ENCODE measurements at places on chromosomes 2 and 18.

DNA sequence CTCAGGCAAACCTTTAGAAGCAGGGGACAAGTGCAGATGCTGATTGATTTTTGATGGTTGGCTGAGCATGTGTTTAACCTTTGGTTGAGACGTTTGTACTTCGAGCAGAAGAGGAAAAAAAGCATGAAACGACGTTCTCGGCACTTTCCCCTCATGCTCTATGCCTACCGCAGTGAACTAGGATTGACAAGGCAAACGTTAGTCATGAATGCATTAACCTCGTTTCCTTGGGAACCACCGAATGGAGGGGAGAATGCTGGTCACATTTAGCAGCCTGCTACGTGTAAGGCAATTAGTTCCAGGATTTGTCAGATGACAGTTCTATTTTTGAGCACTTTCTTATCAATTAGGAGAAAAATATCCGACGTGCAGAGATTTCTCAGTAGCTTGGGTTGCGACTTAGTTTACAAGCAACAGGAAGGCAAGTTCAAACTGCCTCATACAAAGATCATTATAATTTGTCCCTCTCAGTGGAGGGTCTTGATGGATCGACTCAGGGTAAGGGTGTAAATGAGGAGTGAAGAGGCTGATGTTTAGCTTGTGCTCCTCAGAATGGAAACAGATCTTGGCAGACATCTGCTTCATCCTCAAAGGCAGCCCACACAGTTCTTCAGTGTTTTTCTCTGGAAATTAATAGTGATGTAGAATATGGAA is 47.4 kb upstream of the GPR45 start:
- DNase-seq, result no peak

DNA sequence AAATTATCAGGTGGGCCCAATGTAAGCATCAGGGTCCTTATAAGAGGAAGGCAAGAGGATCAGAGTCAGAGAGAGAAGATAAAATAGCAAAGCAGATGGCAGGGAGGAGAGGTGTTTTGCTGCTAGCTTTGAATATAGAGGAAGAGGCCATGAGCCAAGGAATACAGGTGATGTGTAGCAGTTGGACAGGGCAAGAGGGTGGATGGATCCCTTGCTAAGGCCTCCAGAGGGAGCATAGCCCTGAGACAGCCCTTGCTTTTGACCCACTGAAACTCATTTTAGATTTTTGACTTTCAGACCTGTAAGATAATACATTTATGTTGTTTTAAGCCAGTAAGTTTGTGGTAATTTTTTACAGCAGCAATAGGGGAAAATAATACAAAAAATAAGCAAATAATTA is 116.6 kb upstream of the PARD3B start:
- no peak for DNase-seq

- no peak for DNase-seq
Measured at GRCh38 chr2:11764359-11764758, 17.9 kb downstream of the LPIN1 start.

DNA sequence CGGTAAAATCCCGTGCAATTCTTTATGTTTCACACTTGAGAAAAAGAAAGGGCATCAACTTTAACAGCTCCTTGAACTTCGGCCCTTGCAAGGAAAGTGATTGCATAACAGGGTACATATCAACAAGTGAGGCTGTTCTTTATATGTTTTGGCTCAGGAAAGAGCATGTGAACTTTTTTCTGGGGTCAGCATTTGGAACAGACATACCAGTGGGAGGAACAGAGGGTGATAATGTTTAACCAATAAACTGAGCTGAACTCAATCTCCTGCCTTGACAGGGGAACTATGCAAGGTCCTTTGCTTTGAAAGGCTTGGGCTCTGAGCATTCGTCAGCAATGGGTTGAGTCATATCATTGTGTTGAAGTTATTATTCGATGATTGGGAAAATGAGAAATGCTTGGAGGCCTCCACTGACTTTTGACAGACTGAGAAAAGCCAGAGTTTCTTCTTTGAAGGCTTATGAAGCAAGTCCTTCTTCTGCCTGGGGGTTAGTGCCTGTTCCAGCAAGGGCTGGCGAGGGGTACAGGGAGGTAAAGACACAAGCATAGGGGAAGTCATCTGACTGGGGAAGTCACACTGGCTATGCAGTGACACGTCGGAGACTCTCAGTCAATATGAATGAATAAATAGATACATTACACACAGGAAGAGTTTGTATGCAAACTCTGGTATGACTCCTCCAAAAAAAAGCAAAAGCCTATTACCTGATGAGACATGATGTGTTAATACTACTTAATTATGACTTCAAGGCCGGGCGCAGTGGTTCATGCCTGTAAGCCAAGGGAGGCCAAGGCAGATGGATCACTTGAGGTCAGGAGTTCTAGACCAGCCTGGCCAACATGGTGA is 57.2 kb downstream of the CYB5A start:
- DNase-seq, result no peak

GRCh38 chr2:236343400-236344161 is 79.4 kb upstream of the ASB18 start:
- peak; percentile 41 for DNase-seq

GRCh38 chr18:47387864-47388263 is 136.4 kb upstream of the SKOR2 start:
- no peak for DNase-seq

GRCh38 chr18:48947560-48947959 is 3.2 kb downstream of the SMAD7 start:
- peak; percentile 68 for DNase-seq

- peak; percentile 41 for DNase-seq
Measured at GRCh38 chr2:189014449-189015138, 40.4 kb downstream of the COL3A1 start.

DNA sequence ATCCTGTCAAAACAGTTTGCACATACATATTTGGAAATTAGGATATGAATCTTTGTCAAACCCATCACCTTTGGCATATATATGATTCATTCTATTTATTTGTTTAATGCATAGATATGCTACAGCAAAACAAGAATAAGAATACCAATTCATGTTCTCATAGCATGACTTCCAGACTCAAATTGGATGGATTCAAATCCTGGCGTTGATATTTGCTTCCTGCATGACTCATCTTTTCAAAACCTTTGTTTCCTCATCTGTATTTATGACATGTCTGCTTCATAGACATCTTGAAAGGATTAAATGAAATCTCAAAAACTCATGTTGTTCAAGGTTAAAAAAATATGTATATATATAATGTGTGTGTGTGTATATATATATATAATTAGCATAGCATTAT is 261.3 kb downstream of the MBD5 start:
- DNase-seq, result no peak

GRCh38 chr2:129297430-129297829 is 682.0 kb upstream of the RAB6C start:
- DNase-seq, result no peak

- no peak for DNase-seq
Measured at GRCh38 chr2:228556717-228557116, 375.2 kb upstream of the SPHKAP start.

GRCh38 chr2:858646-859045 is 92.0 kb upstream of the SNTG2 start:
- no peak for DNase-seq

- DNase-seq, result peak; percentile 81
Measured at GRCh38 chr2:69741575-69742321, at the start of gene ANXA4. TSS of gene ANXA4 (plus strand) at chr2:69742134. CDS start at chr2:69781566, 39,432 bp downstream.

DNA sequence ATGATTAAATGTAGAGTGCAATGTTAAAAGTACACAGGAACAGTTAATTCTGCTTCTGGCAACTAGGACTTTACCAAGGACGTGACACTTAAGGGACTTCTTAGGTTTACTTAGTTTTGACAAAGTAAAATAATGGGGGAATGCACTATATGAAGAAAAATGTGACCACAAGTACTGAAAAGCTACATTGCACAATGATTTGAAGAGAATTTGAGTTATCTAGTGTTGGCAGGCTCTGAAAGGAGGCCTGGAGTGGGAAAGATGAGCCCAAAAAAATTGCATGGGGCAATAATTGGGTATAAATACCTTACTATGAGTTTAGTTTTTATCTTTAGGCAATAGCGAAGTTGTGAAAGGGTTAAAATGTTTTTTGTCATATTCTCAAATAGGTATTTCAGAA is 173.7 kb downstream of the DOK6 start:
- DNase-seq, result no peak

DNA sequence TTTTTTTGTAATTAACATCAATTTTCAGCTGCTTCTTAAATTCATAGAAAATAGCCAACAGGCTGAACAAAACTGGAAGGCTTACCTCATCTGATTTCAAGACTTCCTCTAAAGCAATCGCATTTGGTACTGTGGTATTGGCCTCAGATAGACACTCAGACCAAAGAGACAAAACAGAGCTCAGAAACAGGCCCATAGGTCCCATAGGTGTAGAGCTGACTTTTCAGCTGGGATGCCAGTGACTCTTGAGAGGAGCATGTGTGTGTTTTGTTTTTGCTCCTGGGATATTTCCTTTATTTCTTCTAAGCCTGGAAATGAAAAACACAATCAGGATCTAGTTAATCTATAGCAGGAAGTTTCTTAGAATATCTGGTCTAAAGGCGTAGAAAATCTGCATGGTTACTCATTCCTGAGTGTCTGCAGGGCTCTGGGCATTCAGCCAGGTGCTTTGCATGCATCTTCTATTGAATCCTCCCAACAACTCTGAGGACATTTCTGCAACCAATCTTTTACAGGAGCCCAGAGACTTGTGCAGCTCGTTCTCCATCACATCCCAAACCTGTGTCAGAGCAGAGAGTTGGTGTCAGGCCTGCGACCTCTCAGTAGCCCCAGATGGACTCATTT is 190.8 kb downstream of the RTP5 start:
- peak; percentile 58 for DNase-seq

DNA sequence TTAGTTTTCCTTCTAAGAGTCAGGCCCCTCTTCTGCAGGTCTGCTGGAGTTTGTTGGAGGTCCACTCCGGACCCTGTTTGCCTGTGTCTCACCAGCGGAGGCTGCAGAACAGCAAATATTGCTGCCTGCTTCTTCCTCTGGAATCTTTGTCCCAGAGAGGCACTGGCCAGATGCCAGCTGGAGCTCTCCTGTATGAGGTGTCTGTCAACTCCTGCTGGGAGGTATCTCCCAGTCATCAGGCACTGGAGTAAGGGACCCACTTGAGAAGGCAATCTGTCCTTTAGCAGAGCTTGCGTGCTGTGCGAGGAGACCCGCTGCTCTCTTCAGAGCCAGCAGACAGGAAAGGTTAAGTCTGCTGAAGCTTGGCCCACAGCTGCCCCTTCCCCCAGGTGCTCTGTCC is 4.8 kb downstream of the REG1B start:
- DNase-seq, result no peak

- DNase-seq, result peak; percentile 35
Measured at GRCh38 chr2:120476141-120476540, 130.2 kb downstream of the INHBB start.

DNA sequence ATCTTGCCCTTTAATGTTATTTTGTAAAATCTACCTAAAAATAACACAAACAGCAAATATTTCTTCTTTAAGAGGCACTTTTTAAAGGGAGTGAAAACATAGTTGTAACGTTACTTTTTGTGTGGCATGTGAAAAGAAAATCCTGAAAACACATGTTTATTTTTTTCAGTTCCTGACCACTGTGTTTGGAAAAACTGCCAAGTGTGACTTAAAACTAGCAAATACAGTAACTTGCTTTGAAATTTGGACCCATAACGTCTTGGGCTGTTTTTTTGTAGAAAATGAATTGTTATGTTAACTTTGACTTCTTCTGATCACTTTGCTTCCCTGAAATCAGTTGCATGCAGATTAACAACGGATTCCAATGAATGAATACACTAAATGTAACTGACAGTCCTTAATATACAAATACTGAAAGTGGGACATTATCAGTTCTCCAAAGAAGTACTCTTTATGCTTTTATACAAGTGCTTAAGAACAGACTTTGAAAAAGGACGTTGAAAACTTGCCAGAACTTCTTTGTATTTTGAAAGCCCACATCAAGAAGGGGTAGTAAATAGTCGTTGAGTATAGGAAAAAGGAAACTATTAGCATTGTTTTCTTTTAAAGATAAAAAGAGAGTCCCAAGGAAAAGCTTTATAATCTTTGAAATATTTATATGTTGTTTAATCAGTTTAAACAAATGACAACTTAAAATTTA is 96.1 kb upstream of the ZEB2 start:
- DNase-seq, result no peak

DNA sequence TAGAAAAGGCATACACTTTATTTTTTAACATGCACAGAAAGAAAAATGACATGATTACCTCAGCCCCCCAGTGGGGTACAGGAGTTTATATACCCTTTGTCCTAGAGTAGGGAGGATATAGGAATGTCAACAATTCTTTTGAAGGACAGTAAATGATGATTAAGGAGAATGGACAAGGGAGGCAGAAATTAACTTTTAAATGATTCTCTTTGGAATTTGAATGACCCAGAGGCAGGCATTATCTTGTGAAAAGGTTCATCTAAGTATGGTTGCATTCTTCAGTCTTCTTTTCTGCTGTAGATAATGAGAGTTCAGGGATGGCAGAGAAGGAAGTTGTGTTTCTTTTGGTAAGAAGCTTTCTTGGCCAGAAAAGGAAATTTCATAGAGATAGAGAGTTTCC is 971.3 kb downstream of the CNTNAP5 start:
- no peak for DNase-seq

GRCh38 chr2:109463891-109464290 is 149.9 kb downstream of the SEPTIN10 start:
- no peak for DNase-seq

- DNase-seq, result no peak
Measured at GRCh38 chr2:125398738-125399524, 1257.0 kb upstream of the GYPC start.

- DNase-seq, result no peak
Measured at GRCh38 chr18:677951-678381, 20.5 kb downstream of the TYMS start.

DNA sequence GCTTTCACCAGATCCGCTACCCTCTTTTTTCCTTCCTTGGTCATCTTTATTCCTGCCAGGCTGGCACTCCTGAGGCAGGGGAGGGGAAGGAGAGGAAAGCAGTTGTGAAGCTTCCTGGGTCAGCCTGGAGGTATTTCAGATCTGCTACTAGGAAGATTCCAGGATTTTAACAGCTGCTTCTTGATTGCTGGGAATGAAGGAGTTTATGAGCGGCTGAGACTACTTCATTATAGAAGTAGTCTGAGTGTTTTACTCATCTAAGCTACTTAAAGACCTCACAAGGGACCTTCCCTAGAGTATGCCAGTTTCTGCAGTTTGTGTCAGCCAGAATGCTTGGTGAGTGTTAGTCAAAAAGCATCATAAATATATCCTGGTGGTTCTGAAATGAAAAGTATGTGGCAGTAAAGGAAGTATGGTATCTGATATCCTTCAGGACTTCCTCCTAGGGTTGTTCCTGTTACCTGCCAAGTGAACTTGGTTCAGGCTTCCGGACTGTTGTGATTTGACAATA is 1.9 kb downstream of the TANC1 start:
- peak; percentile 21 for DNase-seq

GRCh38 chr2:113698892-113699447 is 57.5 kb downstream of the SLC35F5 start:
- DNase-seq, result no peak

DNA sequence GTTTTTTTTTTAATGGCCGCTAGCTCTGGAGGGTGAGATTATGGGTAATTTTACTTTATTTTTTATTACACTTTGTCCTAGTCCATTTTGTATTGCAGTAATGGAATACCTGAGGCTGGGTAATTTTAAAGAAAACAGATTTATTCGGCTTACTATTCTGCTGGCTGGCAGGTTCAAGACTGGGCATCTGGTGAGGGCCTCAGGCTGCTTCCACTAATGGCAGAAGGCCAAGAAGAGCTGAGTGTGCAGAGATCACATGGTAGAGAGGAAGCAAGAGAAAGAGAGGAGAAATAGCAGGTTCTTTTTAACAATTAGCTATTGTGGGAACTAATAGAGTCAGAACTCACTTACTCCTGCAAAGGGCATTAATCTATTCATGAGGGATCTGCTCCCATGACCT is 52.4 kb upstream of the ARHGAP28 start:
- DNase-seq, result no peak

GRCh38 chr2:85132834-85133637 is at the start of gene TCF7L1:
TSS of gene TCF7L1 (plus strand) at chr2:85133392. CDS start at chr2:85133685, 293 bp downstream.
- peak; percentile 80 for DNase-seq

GRCh38 chr2:220956429-220956828 is 615.7 kb downstream of the EPHA4 start:
- no peak for DNase-seq

Data from MG63 (cell line).